ENCODE measurements at places on chromosomes 3 and 15.

GRCh38 chr15:60520825-60521368 is 42.0 kb upstream of the ICE2 start:
- peak; percentile 68 for DNase-seq

GRCh38 chr3:38980938-38981337 is 70.8 kb downstream of the SCN11A start:
- DNase-seq: no peak

DNA sequence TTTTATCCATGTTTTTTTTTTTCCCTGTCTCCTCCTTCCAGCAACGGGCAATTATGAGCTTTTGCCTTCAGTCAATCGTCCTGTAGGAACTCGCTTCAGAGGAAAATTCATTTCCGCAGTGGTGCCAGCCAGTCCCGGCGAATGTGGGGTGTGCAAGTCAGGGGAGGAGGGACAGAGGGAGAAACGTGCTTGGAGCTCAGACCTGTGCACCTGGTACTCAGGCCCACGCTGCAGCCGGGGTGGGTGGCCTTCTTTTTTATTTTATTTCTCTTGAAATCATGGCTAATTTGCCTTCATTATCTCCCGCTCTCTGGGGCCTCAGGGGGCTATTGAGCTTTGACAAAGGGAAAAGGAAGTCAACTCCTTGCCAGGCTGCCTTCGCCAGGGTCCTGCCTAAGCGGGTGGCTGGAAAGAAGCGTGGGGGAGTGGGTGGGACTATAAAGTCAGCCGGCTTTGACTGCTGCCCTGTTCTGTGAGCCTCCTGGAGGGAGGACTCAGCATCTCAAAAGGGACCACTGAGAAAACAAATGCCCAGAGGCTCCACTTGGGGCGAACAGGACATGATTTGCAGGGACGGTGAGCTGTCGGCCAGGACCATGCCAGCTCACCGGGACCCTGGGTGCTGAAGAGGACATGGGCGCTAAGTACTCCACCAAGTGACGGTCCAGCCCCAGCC is 5.5 kb downstream of the GRIP2 start:
- DNase-seq: no peak

GRCh38 chr3:72303926-72304325 is 519.0 kb upstream of the PROK2 start:
- DNase-seq: no peak

DNA sequence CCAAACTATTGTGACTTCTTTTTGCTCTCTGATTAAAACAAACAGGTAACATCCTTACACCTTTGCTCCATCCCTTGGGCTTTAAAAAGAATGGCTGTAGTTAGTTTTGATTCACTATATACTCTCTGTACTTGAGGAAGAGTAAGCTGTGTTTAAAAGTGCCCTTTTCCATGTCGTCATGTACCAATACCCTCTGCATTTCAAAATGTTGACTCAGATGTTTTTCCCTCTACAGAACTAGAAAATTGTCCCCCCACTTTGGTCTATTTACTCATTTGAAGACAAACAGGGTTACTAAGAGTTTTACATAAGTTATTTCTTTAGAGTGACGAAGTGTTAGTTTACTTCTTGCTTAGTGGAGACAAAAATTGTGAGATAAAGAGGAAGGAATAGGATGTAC is 62.7 kb downstream of the TASOR start:
- no peak for DNase-seq

GRCh38 chr3:122964811-122965210 is 62.8 kb downstream of the SEMA5B start:
- no peak for DNase-seq

- DNase-seq: no peak
Measured at GRCh38 chr15:58331560-58331912, 100.3 kb upstream of the LIPC start.

GRCh38 chr3:174960898-174961297 is 101.8 kb downstream of the NAALADL2 start:
- no peak for DNase-seq

GRCh38 chr15:55218056-55218455 is 21.3 kb upstream of the RSL24D1 start:
- DNase-seq: no peak

DNA sequence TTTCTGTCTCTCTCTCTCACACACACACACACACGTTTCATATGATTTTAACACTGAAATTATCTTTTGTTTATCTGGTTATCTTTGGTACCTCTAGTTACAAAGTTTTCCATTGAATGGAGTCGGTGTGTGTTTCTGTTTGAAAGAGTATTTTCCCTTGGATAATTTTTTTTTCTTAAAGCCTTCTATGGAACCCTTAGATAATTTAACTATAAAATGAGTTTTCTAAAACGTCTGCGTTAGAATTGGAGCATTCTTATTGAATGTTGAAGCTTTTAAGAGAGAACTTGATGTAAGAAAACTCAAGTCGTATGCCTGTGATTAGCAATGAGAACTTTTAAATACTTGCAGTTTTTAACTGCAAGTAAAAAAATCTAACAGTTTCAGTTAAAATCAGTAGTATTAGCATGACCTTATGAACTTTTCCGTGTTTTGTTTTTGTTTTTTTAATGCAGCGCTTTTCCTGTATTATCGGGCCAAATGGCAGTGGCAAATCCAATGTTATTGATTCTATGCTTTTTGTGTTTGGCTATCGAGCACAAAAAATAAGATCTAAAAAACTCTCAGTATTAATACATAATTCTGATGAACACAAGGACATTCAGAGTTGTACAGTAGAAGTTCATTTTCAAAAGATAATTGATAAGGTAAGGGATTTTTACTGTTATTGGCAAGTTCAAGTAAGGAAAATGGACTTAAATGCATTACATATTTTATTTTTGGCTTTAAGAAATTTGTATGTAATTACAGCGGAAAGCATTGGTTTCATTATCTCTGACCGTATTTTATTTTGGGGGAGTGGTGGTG is 3.0 kb downstream of the SMC4 start:
- no peak for DNase-seq

- DNase-seq: no peak
Measured at GRCh38 chr3:195012571-195012970, 258.4 kb downstream of the XXYLT1 start.

DNA sequence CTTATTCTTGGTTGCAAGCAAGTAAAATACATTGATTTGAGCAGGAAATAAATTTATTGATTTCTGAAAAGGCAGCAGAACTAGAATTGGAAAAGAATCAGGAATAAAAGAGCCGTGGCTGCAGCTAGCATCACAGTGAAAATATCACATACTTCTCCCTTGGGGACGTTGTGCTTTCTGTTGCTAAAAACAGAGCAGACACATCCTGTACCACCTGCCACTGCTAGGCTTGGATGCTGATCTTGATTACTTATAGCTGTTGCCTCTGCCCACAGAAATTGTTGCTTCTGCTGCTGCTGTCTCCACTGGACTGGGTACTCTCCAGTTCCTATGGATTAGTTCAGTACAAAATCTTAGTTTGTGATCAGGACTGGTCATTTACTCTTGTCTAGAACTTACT is 283.8 kb downstream of the C3orf38 start:
- DNase-seq: no peak

GRCh38 chr15:53251996-53252395 is 461.9 kb upstream of the ONECUT1 start:
- no peak for DNase-seq

DNA sequence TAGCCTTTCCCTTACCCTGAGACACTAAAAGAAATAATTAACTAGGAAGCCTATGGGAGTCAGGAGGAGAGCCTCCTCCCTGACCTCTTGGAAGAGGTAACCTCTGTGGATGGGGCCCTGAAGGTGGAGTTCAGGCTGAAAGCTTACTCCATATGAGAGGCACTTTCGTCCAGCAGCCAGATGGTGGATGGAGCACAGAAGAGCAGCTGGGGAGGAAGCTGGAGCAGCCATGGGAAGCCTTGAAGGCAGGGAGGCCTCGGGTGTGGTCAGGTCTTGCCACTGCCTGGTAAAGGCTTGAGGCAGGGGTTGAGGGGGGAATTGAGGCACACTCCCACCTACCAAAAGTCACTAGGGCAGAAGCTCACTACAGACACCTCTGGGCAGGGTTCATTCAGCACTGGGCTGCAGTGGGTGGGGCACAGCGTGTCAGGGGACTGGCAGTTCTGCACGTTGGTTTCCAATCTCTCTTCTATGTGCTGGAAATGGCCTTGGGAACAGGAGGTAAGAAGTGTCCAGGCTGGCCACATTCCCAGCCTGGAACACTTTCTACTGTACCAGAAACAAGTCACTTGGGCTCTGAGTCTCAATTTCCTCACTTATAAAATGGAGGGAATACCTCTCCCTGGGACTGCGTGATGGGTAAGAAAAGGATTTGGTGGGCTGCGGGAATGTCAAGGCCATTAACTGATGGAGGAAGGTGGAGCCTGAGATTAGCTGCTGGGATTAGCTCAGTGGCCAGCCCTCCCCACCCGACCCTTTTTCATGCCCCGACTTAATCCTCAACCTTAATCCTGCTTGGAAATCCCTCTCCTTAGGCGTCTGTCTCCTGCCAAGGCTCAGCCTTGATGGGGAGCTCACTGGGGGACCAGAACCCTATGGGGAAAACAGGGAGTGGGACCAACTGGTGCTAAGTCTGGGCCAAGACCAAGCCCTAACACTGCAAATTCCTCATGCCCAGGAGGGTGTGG is 5.4 kb downstream of the PCBP4 start:
- no peak for DNase-seq

GRCh38 chr3:183061391-183062172 is 37.7 kb downstream of the MCCC1 start:
- DNase-seq: no peak

DNA sequence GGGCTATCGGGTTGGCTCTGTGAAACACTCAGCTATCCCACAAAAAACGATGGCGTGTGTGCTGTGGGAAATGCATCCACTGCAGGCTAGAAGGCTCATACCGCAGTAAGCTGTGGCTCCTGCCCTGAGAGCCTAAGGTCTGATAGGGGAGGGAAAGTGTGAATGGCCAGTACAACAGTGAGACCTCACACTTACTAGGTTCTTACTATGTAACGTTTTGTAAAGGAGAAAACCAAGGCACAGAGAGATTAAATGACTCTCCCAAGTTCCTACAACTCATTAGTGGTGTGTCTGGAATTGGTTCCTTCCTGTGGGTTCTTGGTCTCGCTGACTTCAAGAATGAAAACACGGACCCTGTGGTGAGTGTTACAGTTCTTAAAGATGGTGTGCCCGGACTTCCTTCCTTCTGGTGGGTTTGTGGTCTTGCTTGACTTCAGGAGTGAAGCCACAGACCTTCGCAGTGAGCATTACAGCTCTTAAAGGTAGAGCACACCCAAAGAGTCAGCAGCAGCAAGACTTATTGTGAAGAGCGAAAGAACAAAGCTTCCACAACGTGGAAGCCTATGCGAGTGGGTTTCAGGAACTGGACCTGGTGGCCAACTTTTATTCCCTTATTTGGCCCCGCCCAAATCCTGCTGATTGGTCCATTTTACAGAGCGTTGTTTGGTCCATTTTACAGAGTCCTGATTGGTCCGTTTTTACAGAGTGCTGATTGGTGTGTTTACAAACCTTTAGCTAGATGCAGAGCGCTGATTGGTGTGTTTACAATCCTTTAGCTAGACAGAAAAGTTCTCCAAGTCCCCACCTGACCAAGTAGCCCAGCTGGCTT is 161.7 kb downstream of the POLR2M start:
- DNase-seq: no peak

GRCh38 chr3:149497966-149498670 is 23.6 kb downstream of the TM4SF4 start:
- no peak for DNase-seq

DNA sequence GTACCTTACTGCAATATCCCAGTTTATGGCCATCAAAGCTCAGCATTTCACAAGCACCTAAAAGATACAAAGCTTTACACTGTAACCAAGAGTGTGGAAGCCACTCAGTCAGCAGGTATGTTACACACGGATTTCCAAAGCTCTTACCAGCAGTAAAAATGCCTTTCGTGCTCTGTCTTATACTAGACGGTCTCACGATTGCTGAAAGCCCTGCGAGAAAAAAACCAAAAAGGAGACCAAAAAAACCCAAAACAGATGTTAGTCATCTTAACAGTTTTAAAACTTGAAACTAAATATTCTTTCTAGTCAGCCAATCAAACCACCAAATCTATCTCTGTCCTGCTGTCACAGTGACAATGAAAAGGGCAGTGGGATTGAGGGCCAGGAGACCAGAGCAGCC is 39.0 kb downstream of the TAMM41 start:
- DNase-seq: no peak

DNA sequence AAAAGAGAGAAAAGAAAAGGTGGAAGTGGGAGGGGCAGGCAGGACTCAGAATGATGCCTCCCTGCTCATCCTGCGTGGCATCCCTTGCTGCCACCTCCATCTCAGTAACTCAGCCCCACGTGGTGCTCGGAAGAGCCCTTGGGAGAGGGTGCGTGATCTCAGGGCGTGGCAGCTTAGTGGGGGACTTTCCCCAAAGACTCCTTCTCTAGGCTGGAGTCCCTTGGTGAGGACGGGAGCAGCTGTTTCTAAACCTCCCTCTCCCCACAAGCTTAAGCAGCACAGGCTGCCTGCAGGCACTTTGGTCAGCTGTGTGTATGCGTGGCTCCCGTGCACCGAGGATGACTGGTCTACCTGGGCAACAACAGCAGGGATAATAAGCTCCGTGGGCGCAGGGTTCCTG is 7.4 kb upstream of the ANPEP start:
- DNase-seq: no peak

GRCh38 chr3:140521751-140522445 is 156.0 kb upstream of the TRIM42 start:
- no peak for DNase-seq

DNA sequence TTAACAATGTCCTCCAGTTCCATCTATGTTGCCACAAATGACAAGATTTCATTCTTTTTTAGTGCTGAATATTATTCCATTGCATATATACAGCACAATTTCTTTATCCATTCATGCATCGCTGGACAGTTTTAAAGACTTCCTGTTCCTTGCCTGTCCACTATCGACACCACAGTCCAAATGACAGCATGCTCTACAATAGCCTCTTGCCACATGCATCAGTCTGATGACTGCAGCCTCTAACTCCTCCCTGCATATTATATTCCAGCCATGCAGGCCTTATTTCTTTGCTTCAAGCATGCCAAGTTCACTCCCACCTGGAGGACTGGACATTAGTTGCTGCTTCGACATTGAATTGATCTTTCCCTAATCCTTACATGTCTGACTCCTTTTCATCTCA is 306.2 kb downstream of the FOXP1 start:
- no peak for DNase-seq

- DNase-seq: no peak
Measured at GRCh38 chr3:51945926-51946705, 4.0 kb downstream of the PARP3 start.

DNA sequence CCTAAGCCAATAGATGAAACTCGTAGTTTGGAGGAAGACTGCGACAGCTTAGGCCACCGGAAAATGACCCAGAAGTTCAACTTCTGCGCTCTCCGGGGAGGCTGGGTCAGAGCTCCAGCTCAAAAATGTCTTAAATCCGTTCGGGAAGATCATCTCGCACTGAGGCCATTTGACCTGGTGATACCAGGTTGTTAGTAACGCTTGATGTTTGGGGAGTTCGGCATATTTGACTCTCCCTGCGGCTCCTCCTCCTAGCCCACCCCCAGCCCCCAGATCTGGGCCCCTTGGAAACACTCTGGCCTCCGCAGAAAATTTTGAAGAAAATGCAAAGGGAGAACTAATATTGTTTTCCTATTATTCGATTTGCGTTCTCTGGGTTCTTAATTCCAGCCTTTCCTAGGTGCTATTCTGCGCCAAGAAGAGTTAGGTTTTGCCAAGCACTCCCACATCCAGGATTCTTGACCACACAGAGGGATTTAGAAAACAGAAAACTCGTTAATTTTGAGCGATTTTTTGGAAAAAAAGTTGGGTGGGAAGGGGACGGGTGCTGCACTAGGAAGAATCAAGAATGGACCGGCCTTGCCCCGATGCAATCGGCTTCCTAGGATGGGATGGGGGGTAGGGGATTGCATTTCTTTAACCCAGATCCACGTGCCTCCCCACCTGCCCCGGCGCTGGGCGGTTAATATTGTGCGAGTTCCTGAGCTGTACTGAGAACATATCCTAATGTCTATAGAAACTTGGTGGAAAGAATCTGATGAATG is 50.0 kb downstream of the ZIC4 start:
- no peak for DNase-seq
